ENCODE measurements at places on chromosomes 6 and 20.

DNA sequence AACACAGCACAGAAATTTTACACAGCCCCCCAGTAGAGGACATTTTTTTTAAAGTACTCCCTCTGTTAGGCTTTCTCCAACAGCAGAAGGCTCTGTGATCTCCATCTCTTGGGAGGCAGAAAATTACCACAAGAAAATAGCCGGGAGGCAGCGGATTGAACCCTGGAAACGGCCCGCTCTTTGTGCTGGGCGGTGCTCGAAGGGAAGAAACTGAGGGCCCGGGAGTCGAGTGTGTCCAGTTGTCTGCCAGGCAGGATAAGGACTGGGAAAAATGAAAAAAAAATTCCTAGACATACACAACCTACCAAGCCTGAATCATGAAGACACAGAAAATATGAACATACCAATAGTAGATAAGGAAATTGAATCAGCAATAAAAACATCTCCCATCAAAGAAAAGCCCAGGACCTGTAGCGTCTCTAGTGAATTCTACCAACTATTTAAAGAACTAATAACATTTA, 31.5 kb downstream of the POM121L2 start:
- no peak for DNase-seq

- DNase-seq, result no peak
Observed at GRCh38 chr6:20755631-20756030, 221.4 kb downstream of the CDKAL1 start.

GRCh38 chr6:113317891-113318574, 539.1 kb upstream of the MARCKS start:
- DNase-seq, result no peak

GRCh38 chr6:136483906-136484305, 66.3 kb downstream of the MAP7 start:
- no peak for DNase-seq

- DNase-seq, result no peak
Observed at GRCh38 chr6:117597755-117598154, 4.6 kb downstream of the GOPC start.

- no peak for DNase-seq
Observed at GRCh38 chr6:89406141-89406540, 5.9 kb downstream of the RRAGD start.

GRCh38 chr6:56916849-56917551, 37.9 kb upstream of the BEND6 start:
- no peak for DNase-seq
